ENCODE measurements at places on chromosomes 1 and 21.

DNA sequence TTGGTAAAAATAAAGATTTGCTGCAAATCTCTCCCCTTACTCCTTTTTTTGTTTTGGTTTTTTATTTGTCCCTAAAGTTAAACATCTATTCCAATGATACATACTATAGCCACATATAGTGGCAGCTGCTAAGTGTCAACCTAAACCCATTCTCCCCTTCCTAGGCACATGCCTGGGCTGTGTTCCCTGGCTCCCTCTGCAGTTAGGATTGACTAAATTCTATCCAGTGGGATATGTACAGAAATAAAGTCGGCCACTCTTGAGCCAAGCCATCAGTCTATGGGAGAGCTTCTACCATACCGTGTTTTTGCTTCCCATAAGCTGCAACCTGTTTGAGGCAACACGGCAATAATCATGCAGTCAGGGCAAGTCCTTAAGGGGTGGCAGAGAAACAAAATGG is 23.6 kb downstream of the MCOLN3 start:
- no peak for DNase-seq

GRCh38 chr1:24892188-24893153 is 37.6 kb downstream of the RUNX3 start:
- DNase-seq: no peak

DNA sequence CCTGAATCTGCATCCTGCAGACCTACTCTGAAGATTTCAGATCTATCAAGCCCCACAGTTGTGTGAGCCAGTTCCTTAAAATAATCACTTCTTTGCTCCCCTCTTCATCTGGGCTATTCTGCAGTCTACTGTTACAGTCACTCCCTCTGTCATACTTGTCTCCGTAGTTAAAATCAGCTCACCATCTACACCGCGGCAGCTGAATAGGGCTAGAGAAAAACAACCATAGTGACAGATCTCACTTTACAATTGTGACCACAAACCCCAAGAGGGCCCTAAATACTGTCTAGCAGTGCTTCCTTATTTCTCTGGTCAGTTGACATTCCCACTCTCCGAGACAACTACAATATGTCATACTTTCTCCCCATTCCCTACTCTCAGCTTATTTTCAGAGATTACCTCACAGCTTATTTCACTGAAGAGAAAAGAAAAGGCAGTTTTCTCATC is 12.9 kb downstream of the DESI2 start:
- no peak for DNase-seq

GRCh38 chr1:14598498-14599182 is at the start of gene KAZN:
TSS of gene KAZN (plus strand) at chr1:14598685.
- DNase-seq: no peak

GRCh38 chr1:208279826-208280588 is 35.8 kb upstream of the PLXNA2 start:
- DNase-seq: no peak

DNA sequence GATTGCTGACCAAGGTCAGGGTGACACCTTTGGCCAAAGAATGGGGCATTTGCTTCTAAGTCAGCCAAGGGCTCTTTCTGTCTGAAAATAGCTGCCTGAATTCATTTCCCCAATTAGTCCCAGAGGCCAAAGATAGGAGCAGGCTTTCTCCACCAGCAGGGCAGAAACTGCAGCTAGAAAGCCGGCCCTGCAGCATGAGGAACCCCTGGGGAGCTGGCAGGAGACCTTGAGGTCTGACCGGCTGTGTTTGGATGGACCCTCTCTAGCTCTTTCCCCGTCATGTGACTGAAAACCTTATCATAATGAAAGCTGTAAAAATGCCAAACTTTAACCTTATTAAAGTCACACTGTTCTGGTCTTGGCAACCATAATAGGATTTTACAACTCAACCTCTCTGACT is 93.4 kb downstream of the CD58 start:
- no peak for DNase-seq

GRCh38 chr1:95018602-95019369 is 54.0 kb downstream of the ALG14 start:
- no peak for DNase-seq

DNA sequence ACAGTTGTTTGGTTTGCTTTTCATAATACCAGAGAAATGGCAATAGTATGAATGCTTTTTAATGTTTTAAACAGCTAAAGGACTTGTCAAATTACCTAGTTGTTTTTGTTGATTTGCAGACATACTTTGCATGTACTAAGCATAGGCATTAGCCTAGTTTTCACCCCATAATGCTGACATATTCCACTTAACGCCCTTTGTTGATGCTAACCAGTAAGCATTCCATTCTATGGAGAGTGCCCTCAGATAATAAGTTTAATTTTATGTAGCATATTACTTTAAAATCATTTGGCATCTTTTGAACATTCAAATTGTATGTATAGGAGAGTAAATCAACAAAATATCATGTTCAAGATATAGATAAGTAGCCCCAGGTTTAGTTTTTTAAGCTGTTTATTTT is 32.5 kb downstream of the RGS21 start:
- no peak for DNase-seq

DNA sequence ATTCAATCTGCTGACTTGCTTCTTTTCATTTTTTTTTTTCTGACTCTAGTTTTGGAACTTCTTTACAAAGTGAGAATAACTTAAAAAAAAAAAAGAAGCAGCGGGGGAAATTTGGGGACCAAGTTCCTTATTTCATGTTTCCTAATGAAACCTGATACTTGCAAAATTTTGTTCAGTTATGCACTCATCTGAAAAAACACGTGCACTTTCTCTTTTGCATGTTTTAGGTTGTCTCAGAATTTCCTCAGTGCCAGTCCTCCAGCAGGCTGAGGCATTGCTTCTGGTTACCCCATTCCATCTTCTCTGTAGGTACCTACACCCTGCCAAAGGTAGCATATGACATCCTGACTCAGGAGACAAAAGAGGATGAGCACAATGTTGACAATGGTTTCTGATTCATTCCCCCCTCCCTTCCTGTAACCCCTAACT is 299.7 kb downstream of the GRIK1 start:
- DNase-seq: no peak

DNA sequence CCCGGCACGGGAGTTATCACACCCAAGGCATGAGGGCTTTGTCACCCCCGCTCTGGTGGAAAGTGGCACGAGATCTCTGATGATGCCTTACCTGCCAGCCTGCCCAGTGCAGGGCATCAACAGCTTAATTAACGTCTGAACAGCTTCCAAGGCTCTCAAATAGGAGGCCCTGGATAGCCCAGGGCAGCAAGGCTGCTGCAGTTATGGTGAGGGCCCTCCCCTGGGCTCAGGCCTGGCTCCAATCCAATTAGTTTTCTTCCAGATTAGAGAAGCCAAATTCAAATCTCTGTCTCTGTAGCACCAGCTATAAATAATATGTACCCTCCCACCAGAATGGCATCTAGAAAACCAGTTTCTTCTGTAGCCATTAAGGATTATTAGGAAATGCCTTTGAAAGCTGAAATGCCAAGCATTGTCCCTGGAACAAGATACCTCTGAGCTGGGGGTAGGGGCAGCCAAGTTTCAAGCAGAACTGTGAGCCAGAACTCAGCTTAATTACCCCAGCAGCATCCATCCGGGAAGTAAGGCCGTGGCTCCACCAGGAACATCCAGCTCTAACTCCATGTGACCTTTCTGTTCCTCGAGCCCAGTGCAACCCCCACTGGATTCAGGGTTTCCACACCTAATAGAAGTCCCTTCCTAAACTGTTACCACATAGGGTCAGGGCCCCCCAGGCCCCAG is 12.5 kb downstream of the QSOX1 start:
- DNase-seq: no peak

DNA sequence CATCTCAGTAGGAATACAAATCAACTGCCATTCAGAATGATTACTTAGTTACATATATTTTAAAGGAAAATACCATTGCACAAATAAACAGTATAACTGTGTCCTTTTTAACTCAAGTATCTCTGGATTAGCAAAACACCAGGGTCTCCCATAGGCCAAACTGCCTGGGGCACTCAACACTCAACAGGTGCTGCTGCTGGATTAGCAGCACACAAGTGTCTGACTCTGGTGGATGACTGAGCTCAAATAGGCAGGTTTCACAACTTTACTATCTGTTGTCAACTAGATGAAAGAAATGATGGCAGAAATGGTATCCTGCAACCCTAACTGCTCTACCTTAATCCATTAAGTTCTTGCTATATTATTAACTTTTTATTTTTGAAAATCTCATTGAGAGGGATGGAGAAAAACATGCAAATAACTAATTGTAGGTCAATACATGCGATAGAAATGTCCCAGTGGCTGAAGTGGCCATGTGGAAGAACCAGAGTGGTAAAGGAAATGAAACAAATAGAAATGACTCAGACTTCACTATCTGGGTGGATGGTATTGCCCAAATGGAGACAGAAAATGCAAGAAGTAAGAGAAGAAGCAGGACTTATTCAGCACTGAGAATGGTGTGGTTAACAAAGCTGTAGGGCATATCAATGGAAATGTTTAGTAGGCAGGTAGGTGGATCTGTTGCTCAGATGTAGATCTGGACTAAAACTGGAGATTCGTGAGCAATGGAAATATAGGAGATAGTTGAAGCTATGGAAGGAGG is 90.8 kb upstream of the CCDC190 start:
- no peak for DNase-seq

- DNase-seq: no peak
These were observed 55.5 kb upstream of the ABCG1 start for GRCh38 chr21:42163511-42163863.

- no peak for DNase-seq
These were observed 486 bp downstream of the NIPAL3 start for GRCh38 chr1:24415910-24416665.

- DNase-seq: no peak
These were observed at the start of gene PRKAA2 for GRCh38 chr1:56644919-56645676. TSS of gene PRKAA2 (plus strand) at chr1:56645314. CDS start at chr1:56645388, 74 bp downstream.

- no peak for DNase-seq
These were observed 25.4 kb downstream of the ZNF362 start for GRCh38 chr1:33281554-33282303.

DNA sequence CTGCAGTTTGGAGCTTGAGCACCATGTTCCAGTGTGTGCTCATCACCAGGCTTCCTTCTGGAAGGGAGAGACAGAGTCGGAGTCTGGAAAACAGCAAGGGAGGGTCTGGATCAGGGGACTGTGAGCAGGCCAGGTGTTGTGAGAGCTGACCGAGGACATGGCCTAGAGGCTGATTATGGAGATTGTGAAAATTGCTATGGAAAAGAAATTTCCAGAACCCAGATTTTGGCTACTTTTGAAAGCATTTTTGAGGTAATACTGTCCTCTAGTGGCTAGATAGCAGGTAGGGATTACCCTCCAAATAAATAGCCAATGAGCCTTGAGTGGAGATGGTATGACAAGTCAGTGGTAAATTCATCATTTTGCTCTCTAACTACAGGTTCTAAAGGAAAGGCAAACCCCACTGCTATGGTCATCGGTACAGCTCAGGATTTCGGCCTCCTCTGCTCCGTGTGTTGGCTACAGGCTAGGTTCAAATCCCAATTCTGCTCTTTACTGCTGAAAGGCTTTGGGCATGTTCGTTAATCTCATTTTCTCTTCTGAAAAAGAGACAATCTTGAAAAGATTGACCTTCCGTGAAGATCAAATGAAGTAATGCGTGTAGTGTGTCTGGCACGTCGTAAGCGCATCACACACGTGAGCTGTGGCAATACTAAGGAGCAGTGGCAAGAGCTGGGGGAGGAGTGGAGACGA is 1.0 kb upstream of the HAO2 start:
- DNase-seq: no peak

GRCh38 chr1:151273924-151274466 is 8.1 kb upstream of the ZNF687 start:
- no peak for DNase-seq

GRCh38 chr1:212218065-212218464 is 67.1 kb upstream of the PPP2R5A start:
- DNase-seq: no peak

GRCh38 chr1:8214501-8215173 is 103.3 kb upstream of the SLC45A1 start:
- no peak for DNase-seq

GRCh38 chr1:228833911-228834688 is 98.8 kb downstream of the RHOU start:
- no peak for DNase-seq

DNA sequence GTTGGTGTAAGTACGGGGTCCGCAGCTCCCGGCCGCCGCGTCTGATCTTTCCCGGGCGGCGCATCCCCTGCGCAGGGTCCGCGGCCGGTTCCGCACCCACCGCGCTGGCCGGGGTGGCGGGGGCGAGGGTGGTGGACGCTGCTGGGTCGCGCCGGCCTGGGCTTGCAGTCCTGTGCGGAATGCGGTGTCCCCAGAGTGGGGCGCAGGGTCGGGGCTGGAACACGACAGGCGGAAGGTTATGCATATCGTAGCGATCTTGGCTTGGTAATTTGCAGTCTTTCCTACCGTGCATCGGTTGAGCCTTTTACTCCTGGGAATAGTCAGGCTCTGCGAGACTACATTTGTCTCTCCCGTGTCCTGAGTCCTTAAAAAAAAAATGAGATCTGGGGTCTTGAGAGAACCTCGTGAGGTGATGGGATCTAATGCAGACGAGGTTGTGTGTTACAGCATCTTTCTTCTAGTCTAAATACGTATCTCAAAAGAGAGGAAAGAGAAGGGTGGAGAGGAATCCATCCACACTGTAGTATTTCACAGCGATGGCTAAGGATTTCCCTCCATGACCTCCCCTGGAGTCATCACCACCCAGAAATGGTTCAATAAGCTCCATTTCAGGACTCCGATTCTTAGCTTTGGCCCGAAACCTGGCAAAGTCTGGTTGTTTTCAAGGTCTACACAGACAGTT is 572 bp downstream of the ATP1B1 start:
- no peak for DNase-seq

GRCh38 chr1:84827976-84828375 is 65.0 kb downstream of the LPAR3 start:
- DNase-seq: no peak
